ENCODE measurements at places on chromosomes 13 and 19.

- DNase-seq, result peak; percentile 40
Measured at GRCh38 chr19:35587321-35587720, 1.3 kb downstream of the PMIS2 start.

GRCh38 chr13:113603116-113603710 lies 18.7 kb downstream of the TFDP1 start:
- no peak for DNase-seq

DNA sequence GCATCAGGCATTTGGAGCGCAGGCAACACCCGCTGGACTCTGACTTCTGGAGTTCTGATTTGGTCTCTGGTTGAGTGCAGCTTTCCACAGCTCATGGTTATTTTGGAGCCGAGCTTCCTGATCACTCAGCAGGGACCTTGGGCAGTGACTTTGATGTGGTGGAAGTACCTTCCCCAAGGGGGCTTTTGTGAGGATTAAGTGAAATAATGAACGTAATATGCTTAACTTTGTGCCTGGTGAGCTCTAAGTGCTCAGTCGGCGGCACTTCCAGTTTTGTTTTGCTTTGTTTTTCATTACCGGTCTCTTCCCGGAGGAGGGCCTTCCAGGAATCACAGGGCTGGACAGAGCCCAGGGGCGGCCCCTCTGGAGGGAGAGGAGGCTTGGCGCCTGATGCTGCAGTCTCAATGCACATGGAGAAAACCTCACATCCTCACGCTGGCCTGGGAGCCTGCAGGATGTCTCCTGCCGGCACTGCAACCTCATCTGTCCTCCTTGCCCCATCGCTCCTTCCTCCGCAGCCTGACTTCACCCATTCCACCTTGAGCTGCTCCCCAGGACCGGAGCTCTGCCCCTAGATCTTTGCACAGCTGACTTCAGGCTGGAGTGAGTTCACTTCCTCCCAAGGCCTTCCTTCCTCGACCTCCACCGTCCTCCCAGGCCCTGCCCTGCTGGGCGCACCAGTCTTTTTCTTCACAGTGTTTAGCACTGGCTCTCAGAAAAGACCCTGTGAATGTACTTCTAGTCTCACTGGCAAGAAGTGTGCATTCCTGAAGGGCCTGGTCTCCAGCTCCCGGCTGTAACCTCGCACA lies 1.5 kb downstream of the PLEKHF1 start:
- DNase-seq, result peak; percentile 74

- DNase-seq, result no peak
Measured at GRCh38 chr19:51692468-51692867, 662 bp upstream of the SPACA6 start.

DNA sequence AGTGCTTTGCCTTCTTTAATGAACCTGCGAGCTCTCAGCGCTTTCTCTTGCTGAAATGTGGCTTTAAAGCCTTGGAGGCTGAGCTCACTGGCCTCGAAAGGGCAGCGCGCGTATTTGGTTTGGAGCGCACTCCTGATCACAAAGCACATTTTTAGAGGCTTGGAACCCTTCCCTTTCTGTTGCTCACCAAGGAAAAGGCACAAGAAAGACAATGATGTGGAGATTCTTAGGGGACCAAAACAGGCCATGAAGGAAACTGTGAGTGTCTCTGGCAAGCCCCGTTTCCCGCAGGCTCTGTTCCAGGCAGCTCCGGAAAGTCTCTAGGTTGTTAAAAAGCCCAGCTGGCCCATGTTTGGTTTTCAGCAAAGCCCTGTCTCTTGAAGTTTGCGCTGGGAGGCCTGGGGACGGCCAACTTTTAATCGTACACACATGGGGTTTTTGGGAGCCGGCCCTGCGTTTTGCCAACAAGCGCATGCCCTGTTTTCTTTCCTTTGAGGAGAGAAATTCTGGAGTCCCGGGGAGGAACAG lies 9.4 kb upstream of the SPC24 start:
- peak; percentile 69 for DNase-seq

DNA sequence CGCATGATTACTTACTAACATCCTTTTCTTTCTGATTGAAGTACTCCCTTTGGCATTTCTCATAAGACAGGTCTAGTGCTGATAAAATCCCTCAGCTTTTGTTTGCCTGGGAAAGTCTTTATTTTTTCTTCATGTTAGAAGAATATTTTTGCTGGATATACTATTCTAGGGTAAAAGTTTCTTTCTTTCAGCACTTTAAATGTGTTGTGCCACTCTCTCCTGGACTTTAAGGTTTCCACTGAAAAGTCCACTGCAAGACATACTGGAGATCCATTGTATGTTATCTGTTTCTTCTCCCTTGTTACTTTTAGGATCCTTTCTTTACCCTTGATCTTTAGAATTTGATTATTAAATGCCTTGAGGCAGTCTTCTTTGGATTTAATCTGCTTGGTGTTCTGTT lies 796.7 kb downstream of the UQCRFS1 start:
- no peak for DNase-seq

DNA sequence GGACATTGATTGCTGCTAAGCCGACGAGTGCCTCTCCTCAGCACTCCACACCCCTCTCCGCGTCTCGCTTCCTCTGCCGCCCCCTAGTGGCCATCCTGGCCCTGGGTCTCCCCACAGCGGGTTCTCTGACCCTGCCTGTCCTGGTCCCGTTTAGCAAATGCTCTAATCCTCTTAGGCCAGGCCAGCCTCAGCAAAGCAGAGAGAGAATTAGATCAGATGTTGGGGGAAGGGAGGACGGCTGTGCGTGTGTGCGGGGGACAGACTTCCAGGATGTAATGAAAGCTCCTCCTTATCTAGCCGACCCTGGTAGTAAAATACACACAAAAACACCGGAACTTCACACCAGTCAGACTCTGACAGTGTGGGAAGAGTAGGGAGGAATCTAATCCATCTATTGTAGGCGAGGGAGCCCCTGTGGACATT lies 4.5 kb downstream of the TPRX2 start:
- DNase-seq, result peak; percentile 66

DNA sequence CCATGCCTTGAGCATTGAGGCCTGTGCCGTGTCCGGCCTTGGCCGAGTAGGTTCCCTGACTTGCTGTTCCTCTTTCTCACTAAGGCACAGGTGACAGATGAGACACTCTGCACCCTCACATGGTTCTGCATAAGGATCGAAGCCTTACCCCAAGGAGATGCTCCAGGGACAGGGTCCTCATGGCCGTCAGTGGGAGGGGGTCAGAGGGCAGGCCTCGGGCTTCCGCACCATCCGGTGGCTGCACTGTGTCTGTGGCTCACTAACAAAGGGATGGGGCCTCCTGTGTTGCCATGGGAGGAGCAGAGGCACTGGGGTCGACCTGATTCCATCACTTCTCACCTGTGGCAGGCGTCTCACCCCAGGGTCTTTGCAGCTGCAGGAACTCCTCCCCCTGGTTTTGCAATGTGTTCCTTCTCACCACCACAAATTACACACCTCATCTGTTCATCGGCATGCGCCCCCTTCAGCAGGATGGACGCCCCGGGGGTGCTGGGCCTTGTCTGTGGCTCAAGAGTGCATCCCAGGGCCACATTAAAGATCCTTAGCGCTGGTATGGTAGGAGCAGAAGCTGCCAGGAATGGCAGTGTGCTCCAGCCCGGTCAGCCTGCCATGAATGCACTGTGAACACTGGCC lies 113.3 kb upstream of the SOX1 start:
- no peak for DNase-seq

GRCh38 chr19:33621811-33622504 lies at the start of gene CHST8:
CHST8 (plus strand) TSS chr19:33621953; CDS start chr19:33689262, 67,309 bp downstream.
- peak; percentile 37 for DNase-seq

GRCh38 chr13:42633495-42633894 lies 59.5 kb downstream of the TNFSF11 start:
- peak; percentile 56 for DNase-seq

DNA sequence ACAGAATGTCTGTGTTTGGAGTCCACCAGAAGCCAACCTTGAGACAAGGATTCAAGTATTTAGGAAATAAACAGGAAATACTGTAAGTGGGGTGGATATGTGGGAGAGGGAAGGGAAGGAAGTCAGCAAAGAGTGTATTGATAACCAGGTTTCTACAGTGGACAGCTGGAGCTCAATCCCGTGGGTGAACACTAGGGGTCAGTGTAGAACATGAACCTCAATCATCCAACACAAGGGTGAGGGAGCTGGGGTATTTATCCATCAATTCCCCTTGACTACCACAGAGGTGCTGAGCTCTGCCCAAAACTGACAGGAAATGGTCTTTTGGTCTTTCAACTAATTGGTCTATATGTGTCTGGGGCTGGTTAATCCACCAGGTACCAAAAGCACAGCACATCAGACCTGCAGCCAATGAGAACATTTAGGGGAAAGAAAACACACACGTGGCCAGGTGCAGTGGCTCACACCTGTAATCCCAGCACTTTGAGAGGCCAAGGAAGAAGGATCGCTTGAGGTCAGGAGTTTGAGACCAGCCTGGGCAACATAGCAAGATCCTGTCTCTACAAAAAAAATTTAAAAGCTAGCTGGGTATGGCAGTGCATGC lies 5.6 kb upstream of the SYDE1 start:
- DNase-seq, result peak; percentile 52

DNA sequence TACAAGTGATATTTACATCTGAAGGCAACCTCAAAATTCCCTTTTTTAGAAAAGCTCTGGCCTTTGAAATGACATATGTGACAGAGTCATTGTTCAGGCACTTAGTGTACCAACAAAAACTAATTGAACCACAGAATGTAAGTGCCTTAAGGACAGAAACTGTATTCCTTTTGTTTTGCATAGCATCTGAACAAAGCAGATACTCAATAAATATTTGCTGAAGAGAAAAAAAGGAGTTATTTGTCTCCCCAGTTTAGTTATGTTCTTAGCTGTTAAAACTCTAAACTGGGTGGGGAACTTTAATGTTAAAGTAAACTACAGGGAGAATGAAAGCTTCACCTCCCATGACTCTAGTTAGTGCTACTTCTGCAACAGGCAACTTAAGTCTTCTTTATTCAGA lies 56.8 kb upstream of the KLF5 start:
- DNase-seq, result no peak

DNA sequence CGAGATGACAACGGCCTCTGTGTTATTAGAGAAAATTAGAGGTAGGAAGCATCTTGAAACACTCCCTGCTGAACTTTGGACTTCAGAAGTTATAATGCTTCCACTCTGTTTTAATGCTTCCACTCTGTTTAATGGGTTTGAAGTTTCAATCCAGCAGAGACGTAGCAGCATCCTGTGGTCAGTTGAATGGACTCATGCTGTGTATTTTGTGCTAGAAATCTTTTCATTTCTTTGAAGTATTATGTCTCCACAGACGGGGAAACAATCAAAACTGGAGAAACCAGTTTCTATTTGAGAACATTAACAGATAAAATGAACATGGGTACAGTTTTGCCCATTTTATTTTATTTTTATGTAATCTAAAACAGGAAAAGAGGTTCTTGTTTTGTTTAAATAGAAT lies 1736.2 kb downstream of the SLITRK5 start:
- no peak for DNase-seq

DNA sequence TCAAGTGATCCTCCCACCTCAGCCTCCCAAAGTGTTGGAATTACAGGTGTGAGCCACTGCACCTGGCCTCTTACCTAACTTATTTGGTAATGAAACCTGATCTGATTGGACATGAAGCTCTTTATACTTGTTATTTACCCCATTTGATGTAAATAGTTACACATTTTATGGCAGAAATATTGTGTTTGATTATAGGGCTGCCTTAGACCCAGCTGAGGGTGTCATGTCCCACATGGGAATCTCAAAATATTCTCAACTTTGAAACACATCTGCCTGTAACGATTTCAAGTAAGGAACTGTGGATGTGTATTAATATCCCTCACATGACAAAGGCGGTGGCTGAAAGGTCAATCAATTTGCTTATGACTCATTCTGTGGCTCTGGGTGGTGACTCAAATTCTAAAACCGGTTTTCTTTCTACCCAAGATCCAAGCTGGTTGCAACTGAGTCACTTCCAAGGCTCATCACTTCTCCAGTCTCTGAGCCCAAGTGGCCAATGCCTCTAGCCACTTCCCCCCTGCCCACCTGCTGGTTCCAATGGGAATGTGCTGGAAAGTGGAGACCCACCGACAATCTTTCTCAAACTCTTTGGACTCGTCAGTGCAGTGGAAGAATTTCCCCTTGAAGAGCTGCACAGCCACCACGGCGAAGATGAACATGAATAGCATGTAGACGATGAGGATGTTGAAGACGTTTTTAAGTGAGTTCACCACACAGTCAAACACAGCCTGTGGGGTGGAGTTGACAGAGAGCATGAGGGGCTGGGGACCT lies 110.9 kb downstream of the IER2 start:
- DNase-seq, result peak; percentile 87

DNA sequence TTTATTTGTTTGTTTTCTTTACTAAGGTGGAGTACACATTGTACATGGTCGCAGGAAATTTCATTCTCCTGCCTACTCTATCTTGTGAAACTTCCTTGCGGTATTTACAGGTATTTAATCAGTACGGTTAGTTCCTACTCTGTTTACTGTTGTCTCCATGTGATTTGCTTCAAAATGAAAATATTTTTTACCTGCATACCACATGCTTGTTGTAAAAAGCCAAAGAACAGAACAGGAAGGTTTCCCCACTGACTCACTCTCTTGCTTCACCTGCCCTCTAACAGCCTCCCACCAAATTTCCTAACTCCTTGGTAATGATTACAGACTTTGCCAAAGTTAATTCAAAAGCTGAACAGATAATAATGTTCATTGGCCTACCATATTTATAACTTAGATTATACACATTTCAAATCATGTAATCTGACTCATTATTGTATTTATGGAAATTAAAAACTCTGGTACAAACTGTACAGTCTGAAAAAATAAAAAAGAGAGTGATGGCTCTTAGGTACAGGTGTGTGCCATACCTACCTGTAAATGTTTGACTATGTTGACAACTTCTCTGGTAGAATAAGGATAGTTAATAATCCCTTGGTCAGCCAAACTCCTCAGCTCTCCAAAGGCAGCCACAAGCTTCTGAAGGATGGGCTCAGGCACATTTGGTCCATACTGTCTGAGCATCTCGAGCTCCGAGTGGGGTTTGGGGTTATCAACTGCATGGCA lies 239.9 kb downstream of the VWA8 start:
- no peak for DNase-seq

DNA sequence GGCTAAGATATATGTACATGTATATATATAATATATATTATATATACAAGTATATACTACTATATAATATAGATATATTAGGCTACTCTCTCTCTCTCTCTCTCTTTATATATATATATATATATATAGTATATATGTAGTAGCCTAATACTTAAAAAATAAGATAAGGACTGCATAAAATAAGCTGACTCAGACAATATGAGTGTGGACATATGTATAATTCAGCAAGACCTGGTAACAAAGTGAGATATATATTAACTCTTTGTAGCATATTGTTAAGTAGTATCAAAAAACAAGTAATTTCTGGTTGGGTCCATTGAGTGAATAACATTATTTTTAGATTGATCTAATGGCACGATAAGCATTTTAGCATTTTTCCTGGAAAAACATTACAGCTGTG lies 509.0 kb downstream of the GPC5 start:
- no peak for DNase-seq

- no peak for DNase-seq
Measured at GRCh38 chr19:4376991-4377781, 23.2 kb downstream of the SH3GL1 start.

Measured in iris pigment epithelial cell (primary cell).